ENCODE measurements at places on chromosomes 4 and X.

DNA sequence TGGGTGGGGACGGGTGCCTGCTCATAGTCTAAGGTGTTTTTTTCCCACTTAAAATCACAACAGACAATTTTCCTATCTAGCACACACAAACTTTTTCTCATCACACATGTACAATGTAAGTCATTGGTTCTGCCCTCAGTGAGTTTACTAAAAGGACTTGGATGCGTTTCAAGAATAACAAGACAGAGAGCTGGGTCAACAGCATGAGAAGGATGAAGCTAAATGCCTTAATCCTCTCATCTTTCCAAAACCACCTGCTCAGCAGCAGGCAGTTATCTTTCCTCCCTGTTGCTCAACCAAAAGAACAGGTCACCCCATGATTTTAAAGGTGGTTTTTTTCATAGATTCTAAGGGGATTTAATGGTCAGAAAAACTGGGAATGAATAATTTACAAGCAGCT is 40.1 kb downstream of the OFD1 start:
- DNase-seq = no peak

- no peak for DNase-seq
These were observed 47.4 kb downstream of the NRK start for GRCh38 chrX:105869701-105870100.

DNA sequence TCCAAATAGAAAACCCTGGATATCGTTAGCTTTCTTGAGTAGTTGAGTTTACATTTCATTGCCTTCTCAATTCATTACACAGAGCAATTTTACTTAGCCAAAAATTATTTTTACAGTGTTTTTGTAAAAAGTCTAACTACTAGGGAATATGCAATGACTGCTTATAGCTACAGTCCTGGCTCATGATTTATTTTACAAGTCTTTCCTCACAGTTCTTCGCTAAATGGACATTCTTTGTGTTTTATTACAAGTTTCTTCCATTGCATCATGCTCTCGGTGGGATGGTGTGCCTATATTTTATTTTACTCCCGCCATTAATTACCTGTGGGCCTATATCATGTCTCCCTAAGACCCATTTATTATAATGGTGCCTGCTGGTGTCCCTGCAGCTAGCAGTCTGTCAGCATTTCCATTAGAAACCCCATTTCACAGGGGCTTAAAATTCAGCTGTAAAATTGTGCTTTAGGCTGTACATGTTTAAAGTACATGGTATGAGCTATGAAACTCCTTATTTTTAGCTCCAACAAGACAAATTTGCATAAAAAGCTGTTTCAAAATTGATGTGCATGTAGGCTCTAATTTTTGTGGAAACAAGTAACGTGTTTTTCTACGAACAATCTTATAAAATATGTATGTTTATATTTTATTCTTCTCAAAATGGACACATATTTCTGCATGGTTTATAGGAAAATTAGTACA is 227.4 kb downstream of the SLC7A11 start:
- DNase-seq = no peak

GRCh38 chrX:71935476-71935875 is 24.8 kb downstream of the NHSL2 start:
- no peak for DNase-seq

- no peak for DNase-seq
These were observed 225.7 kb upstream of the ARX start for GRCh38 chrX:25241461-25241860.

DNA sequence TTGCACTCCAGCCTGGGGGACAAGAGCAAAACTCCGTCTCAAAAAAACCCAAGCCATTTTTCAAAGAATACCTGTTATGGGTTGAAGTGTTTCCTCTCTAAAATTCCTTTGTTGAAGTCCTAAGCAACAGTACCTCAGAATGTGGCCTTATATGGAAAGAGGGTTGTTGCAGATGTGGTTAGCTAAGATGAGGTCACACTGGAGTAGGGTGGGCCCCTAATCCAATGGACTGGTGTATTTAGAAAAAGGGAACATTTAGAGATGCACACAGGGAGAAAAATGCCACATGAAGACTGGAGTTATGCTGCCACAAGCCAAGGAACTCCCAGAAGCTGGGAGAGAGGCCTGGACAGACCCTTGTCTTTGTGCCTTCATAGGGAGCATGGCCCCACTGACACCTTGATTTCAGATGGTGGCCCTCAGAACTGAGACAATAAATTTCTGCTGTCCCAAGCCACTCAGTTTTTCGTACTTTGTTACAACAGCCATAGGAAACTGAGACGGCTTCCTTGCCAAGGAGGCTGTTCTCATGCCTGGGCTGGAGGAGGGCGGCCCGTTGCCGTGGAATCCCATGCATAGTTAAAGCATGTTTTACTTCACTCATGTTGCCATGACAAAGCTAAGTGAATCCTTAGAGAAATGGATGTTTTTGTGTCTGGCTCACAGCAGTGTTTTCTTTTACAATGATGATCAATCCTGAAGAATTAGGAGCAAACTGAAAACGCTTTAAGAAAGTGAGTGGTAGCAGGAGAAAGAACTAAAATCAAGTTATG is 16.5 kb downstream of the TRAPPC2 start:
- DNase-seq = no peak

DNA sequence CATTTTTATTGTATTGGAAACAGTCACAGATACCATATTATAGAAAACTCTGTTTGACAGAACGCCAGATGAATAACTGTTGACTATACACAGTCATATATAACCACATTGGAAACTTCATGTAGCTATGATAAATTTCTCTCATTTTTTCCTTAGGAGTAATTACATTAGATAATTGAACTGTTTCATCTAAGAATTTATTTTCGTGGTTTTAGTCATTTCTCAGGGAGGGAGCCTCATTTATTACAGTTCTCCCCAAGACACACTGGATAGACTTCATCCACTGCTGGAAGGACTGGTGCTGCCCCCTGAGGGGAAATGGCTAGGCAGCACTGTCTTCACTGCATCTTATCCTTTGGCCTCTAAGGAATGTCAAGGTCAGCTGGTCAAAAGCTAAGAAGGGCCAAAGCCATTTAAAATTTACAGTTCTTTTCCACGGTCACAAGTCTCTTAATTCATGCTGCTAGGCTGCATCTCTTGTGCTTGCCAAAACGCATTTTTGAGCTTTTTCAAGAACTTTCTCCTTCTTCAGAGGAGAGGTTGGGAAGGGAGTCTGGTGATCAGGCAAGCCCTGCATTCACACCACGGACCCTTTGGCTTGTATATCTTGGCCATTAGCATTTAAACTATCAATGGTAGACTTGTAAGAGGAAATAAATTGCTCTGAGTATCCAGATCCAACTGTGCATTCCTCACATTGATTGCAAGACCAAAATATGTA is 145.1 kb downstream of the CBR4 start:
- no peak for DNase-seq

GRCh38 chr4:16513876-16514275 is 287.6 kb upstream of the TAPT1 start:
- no peak for DNase-seq

- DNase-seq = no peak
These were observed 853.8 kb upstream of the INTU start for GRCh38 chr4:126779001-126779400.

- no peak for DNase-seq
These were observed 233.6 kb downstream of the PDHA2 start for GRCh38 chr4:96073461-96073860.

DNA sequence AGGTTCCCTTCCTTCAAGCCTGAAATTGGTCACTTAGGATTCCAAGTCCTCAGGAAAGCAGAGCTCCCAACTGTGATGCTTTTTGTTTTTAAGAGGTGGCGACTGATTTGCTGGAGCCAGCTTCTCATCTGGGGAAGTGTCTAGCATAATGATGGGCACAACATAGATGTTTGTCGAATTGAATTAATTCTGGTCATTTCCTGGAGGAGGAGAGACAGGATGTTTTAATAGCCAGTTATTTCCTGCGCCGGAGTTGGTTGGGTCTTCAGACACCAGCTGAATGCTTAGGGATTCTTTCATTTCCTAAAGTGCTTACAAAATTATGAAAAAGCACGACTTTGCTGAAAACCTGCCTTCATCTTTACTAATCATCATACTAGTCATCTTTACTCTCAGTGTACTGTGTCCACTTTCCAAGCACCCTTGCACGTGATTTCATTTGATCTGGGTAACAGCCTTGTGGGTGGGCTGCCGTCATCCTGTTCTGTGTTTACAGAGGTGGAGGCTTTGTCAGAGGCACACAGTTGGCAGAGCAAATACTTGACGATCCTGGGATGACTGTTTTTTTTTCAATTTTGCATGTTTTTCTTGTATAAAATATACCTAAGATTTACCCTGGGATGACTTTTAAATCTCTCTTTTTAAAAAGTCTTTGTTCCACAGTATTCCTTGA is 49.5 kb downstream of the RGS12 start:
- no peak for DNase-seq

GRCh38 chr4:159097144-159097543 is 5.7 kb upstream of the RAPGEF2 start:
- DNase-seq = no peak

GRCh38 chrX:39063037-39063436 is 261.8 kb downstream of the MID1IP1 start:
- DNase-seq = no peak

- DNase-seq = no peak
These were observed 76.6 kb downstream of the CBR4 start for GRCh38 chr4:168933423-168933822.

DNA sequence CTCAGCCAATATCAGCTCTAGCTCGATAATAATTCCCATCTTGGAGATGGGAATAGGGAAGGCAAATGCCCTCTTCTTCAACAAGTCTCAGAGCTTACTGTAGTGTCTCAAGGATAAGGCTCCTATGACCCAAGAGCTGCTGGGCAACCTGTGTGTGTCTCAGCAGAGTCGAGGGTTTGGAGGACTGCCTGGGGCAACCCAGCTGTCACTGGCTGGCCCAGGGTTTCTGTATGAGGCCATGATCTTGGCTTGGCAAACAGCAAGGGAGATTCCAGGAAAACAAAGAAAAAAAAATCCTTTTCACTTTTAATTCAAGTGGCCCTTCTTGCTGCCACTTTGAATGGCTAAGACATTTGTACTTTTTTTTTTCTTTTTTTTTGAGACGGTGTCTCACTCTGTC is 34.4 kb downstream of the TMSB4X start:
- no peak for DNase-seq

DNA sequence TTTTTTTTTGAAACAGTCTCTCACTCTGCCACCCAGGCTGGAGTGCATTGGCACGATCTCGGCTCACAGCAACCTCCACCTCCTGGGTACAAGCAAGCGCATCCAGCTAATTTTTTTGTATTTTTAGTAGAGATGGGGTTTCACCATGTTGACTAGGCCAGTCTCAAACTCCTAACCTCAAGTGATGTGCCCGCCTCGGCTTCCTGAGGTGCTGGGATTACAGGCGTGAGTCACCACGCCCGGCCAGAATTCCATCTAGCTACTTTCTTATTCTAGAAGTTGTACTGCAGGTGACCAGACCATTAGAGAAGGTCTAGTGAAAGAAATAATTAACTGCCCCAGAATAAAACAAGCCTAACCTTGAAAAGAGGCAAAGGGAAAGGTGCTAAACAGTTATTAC is 2.3 kb downstream of the LRBA start:
- no peak for DNase-seq

DNA sequence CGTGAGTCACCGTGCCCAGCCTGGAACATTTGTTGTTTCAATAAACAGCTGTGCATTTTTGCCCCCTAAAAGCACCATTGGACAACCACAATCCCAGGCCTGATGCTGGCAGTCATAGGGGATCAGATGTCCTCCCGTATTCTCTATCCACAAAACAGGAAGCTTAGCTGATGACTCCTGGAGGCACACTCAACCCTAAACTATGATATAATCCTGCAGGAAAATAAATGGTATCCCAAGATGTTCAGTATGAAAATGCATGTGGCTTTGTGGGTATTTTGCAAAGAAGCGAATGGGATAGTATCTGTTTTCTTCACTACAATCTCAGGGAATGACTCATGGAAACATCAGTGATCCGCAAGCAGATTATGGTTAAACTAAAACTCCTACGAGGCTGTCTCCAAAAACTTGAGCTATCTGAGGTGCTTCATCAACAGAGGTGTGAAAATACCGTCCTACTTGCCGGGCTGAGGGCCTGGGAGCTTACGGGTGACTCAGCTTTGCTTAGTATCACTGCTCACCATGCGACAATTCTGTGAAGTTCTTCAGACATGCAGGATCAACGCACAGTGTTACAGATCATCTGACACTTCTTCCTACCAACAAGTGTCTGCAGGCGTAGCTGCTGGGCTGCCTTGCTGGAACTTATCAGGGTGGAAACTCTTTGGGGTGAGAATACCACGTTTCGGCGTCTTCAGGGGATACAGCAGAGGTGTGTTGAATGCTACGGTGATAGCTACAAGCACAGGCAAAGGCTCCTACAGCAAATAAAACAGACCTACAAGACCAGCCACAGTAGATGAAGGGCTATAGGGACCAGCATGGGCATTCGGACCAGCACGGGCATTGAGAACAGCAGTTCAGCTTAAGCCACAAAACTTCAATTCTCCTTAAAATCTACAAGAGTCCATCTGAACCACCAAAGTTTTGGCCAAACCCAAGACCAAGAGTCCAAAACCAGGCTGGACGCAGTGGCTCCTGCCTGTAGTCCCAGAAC is 148.5 kb downstream of the DHRSX start:
- DNase-seq = no peak

DNA sequence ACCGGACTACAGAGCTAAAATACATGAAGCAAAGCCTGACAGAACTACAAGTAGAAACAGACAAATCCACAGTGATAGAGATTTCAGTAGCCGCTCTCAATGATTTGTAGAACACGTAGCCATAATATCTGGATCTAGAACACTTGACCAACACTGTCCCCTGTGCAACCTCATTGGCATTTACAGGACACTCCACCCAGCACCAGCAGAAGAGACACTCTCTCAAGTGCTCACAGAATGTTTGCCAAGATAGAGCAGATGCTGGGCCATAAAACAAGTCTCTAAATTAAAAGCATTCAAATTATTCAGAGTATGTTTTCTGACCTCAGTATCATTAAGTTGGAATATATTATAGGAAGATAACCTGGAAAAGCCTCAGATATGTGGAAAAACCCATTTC is 21.7 kb downstream of the HTT start:
- no peak for DNase-seq

GRCh38 chr4:109816082-109816442 is 500 bp downstream of the GAR1 start:
- DNase-seq = no peak

DNA sequence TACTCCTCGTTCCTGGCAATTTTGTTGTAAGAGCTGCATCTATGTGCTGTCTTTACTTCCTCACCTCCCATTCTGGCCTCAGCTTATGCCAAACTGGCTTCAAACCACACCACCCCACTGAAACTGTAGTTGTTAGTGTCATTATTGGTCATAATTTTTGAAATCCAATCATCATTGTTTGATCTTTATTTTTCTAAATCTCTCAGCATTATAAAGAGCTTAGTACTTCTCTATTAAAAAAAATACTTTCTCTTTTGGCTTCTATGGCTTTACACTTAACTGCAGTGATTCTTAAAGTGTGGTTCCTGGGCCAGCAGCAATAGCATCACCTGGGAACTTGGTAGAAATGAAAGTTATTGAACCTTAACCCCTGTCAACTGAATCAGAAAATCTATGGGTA is 83.5 kb upstream of the GRPR start:
- DNase-seq = no peak
